ENCODE measurements at places on chromosomes 1 and 21.

DNA sequence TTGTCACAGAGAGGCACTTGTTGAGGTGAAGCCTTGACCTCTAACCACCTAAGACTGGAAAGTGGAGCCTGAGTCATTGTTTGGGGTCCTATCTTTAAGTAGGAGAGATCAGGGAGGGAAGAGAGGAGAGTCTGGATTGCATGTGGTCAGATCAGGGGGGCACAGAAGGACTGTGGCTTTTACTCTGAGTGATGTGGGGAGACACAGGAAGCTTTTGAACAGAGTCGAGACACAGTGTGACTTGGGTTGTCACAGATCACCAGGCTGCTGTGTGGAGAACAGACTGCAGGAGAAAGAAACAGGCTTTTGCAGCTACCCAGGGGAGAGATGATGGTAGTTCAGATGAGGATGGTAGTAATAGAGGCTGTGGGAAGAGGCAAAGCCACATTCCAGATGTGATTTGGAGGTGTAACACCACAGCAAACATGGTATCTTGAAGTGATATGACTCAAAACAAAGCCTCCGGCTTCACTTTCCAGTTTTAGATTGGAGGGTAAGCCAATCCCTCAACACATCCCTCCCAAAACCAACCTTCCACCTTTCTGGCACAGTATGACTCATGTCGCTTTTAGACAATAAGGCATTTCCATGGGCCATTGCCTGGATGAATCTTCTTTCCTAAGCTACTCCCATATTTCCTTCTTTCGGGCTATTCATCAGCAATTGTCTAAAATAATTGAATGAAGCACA is 125.8 kb upstream of the SLC44A3 start:
- DNase-seq = no peak

GRCh38 chr1:172172352-172172831 is 248.1 kb upstream of the C1orf105 start:
- DNase-seq = no peak

DNA sequence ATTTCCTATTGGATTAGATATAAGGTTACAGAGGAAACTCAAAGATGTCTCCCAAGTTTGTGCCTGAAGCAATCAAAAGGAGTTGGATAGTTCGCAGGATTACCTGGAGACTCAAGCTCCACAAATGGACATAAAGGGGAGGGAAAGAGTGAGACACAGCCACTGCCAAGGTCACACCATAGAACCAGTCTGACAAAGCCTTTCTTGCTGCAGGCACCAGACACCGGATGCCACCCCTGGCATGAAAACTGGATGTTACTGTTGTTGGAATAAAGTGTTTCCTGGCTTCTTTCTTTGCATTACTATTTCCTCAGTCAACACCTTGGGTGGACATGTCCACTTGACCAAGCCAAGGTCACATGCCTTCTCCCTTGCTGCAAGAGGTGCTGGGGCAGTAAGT is 70.6 kb downstream of the SNRPE start:
- DNase-seq = no peak

DNA sequence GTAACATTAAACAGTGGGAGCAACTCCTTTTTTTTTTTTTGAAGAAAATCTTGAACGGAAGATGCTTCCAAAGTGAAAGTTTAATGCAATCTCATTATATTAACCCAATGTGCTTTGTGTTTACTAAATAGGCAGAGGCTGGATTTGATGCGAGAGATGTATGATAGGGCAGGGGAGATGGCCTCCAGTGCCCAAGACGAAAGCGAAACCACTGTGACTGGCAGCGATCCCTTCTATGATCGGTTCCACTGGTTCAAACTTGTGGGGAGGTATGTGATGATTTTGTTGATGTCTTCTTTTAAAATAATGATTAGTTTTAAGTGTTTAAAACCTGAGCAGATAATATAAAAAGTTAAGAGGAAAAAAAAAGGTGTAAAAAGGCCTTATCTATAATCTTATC is 74.2 kb upstream of the PGD start:
- no peak for DNase-seq

DNA sequence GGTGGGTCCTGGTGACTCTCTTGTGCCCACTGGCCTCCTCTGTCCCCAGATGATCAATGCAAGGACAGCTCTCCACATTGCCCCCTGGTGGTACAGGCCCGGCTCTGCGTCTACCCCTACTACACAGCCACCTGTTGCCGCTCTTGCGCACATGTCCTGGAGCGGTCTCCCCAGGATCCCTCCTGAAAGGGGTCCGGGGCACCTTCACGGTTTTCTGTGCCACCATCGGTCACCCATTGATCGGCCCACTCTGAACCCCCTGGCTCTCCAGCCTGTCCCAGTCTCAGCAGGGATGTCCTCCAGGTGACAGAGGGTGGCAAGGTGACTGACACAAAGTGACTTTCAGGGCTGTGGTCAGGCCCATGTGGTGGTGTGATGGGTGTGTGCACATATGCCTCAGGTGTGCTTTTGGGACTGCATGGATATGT is 10.8 kb downstream of the ADAMTSL4 start:
- no peak for DNase-seq

DNA sequence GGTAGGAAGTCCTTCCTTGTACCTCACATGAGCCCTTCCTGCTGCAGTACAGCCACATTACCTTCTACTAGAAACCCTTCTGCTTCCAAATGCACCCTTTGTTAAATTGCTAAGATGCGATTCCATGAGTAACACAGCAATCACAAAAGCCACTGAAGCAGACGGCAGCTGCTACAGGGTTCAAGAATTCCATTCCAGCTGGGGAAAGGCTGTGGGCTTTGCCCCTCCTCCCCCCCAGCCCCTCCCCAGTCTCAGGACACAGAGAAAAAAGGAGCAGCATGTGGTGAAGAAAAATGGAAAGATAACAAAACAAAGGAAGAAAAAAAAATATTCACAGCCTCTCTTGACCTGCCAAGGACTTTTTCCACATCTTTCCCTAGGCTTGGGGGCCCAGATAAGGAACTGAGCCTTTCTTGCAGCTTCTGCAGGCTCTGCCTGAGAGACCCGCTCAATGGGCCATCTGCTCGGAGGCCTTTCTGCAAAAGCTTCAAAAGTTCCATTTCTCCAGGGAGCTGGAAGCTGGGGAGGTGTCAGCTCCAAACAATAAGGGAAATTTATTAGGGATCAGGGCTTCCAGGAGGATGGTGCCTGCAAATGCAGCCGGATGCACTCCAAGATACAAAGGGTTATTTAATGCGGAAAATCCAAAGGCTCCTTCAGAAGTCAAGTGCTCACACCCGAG is 72.1 kb downstream of the SYT2 start:
- no peak for DNase-seq

GRCh38 chr1:192707978-192708547 is 72.1 kb downstream of the RGS13 start:
- no peak for DNase-seq

DNA sequence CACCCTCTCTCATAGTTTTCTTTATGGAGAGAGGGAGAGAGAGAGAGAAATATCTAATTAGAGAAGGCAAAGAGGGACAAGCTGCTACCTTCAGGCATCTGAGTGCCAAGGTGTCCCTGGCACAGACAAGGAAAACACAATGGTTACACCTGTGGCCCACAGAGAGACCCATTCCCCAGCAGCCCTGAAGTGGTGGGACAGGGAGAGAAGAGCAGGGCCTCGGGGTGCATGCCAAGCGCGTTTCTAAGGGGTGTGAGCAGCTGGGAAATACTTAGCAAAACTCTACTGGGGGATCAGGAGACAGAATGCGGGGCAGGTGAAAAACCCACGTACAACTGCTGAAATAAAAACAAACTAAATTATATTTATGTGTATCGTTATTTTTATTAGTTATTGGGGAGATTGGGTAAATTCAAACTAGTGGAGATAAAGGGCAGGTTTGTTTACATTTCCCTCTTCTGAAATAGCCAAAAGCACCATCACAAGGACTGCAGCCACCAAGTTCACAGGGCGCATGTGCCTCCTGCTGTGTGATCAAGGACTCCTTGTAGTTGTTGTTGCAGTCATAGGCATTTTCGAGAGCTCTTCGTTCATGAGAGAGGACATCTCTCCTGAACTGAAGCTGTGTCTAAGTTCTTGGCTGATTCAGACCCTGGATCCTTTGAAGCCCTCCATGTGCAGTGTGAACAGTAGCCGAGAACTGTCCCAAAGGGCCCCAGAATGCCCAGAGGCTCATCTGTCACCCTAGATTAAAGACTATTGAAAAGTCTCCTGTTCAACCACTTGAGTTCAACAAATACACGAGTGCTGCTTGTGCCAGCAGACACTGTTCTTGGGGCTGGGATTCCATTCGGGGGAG is 737 bp upstream of the SERPINC1 start:
- no peak for DNase-seq

- no peak for DNase-seq
These were observed at the start of gene SAMSN1 for GRCh38 chr21:14545906-14546480. TSS of gene SAMSN1 (minus strand) at chr21:14546315. CDS start at chr21:14546261, 54 bp downstream.

GRCh38 chr1:199685369-199685768 is 342.1 kb upstream of the NR5A2 start:
- DNase-seq = no peak

DNA sequence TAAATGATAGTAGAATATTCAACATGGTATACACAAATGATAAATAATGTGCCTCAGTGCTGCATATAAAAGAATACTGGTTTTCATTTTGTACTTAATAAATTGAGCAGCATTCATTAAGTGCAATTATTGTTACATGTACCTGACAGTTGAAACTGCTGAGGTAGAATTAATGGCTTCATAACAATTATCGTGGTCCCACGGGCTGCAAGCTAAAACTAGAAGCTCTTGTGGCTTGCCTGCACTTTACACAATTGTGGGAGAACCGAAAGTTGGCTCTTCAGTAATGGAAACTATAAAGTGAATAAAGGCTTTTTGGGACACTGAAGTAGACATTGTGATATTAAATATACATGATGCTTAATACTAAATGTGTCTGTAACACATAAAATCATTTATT is 23.2 kb downstream of the INSL5 start:
- no peak for DNase-seq

GRCh38 chr1:6024376-6024775 is 21.3 kb upstream of the KCNAB2 start:
- DNase-seq = no peak

GRCh38 chr1:207626972-207627337 is 18.0 kb upstream of the CR1L start:
- DNase-seq = no peak

GRCh38 chr1:193260056-193260745 is 73.8 kb upstream of the B3GALT2 start:
- DNase-seq = no peak

DNA sequence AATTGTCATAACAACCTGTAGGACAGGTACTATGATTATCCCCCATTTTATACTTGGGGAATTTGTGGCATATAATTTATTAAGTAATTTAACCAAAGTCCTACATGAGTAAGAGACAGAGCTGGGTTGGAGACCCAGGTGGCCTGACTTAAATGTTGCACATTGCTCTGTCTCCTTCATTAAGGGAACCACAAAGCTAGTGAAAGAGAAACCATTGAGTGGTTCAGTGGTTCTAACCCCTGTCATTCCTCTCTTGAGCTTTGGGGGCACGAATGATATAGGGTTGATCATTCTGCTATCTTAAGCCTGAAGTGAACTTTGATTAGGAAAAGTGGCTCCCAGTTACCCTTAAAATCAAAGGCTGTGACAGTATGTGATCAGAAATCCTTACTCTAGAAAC is 5.3 kb upstream of the MAP3K7CL start:
- DNase-seq = no peak

- no peak for DNase-seq
These were observed 59.9 kb downstream of the PSMG1 start for GRCh38 chr21:39123375-39123774.

- no peak for DNase-seq
These were observed 16.2 kb upstream of the ARHGAP29 start for GRCh38 chr1:94253456-94254017.

- DNase-seq = no peak
These were observed 49.0 kb upstream of the CLIC4 start for GRCh38 chr1:24696041-24696755.

GRCh38 chr1:110309139-110309538 is 30.0 kb upstream of the RBM15 start:
- no peak for DNase-seq

Measured in stimulated activated CD8-positive, alpha-beta memory T cell treated with anti-CD3 and anti-CD28 coated beads, Interleukin-7, amount 100 ng/mL, for 24 hours (primary cell).